ENCODE measurements at places on chromosomes 6 and 20. TPM values are rescaled to one million over a fixed set of nuclear protein-coding genes. Genes with fewer than 3 reads are reported as not detected.

ISM1 gene
- 0.12 TPM for polyA plus RNA-seq

ACAT2 gene
- 16.0 TPM for polyA plus RNA-seq

OSTM1 gene
- 20.1 TPM for polyA plus RNA-seq

STAU1 gene
- polyA plus RNA-seq: 49.3 TPM

NHSL1 gene
- polyA plus RNA-seq: 3.3 TPM

BAG2 gene
- polyA plus RNA-seq: 11.2 TPM

SUPT3H gene
- 9.2 TPM for polyA plus RNA-seq

GRCh38 chr6:11330413-11330760, 97.9 kb upstream of the NEDD9 start:
- DNase-seq: no peak

- DNase-seq: no peak
These were observed 78.6 kb upstream of the AKAP12 start for GRCh38 chr6:151160929-151161757.

DNA sequence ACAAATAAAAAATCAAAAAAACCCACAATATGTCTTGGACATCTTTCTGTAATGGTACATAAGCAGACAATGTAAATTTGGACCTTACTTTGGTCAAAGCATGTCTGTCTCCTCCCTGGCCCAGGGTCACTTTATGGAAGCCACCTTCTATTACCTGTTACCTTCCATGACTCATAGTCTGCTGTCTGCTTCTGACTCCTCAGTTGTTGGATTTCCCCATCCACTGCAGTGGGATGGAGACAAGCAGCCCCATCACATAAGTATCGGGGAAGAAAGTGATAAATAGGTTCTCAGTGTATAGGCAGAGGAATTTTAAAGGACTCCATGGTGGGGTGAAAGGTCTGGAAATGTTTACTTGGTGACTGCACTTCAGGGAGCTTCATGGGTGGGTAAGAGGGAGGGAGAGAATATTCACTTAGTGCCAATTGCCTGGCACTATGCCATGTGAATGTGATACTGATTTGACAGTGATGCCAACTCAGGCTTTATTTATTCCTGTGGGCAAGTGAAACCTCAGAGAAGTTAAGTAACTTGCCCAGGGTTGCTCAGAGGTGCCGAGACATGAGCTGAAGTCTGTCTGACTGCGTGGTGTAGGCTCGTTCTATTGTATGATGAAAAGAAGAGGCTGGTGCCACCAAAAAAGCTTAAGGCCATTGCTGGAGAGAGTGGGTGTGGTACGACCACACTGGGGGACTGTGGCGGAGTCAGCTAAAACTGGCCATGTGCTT, 175.6 kb upstream of the RNF24 start:
- DNase-seq: no peak

- no peak for DNase-seq
These were observed 337.0 kb downstream of the CDH26 start for GRCh38 chr20:60295214-60295613.

- DNase-seq: no peak
These were observed 29.9 kb downstream of the SEL1L2 start for GRCh38 chr20:13960525-13960924.

DNA sequence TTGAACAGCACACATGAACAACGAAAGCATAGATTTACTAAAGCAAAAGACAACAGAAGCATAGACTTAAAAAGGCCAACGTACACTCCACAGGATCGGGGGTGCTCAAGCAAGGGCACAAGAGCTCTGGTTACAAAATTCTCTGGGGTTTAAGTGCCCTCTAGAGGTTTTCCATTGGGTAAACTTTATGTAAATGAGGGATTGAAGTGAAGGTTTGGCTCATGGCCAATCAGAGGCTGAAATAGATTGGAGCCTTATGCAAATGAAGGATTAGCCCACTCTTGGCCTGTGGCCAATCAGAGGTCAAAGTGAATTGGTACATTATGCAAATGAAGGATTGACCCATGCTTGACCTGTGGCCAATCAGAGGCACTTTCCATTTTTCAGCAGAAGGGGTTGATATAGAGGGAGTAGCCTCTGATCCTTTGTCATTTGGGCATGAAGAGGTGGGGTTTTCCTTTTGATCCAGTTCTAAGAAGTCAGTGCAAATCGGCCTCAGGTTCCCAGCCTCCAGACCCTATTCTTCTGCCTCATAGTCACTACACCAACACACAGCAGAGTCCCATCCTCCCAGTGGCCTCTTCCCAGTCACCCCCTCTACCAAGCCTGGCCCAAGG, 244.9 kb downstream of the THBS2 start:
- no peak for DNase-seq

DNA sequence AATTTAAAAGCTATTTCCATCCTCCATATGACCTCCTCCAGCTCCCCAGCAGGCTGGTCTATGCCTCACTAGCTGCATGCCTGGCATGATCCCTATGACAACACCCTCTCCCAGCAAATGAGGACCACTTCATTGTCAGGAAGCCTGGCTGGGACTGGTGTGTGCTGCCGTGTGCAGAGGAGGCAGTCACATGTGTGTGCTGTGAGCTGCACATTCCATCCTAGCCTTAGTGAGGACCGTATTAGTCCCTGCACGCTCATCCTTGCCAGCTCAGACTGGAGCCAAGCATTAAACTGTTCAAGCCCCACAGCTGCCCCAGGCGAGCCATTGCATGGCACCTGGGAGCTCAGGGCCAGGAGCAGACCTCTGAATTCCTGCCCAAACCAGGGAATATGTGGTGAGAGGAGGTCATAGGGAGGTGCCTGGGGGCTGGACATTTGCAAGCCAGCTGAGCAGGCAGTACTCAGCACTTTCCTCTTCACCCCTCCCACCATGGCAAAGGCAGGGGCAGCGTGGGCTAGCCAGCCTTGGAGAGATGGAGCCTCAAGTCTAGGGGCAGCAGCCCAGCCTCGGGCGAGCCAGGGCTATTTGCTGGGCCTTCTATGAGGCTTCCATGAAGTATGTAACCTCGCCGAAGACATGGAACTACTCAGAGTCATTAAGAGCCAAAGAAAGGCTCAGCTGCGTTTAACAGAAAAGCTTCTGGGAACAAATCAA, 8.7 kb upstream of the CCN5 start:
- no peak for DNase-seq

GRCh38 chr20:44780226-44780625, 30.1 kb downstream of the RIMS4 start:
- no peak for DNase-seq

DNA sequence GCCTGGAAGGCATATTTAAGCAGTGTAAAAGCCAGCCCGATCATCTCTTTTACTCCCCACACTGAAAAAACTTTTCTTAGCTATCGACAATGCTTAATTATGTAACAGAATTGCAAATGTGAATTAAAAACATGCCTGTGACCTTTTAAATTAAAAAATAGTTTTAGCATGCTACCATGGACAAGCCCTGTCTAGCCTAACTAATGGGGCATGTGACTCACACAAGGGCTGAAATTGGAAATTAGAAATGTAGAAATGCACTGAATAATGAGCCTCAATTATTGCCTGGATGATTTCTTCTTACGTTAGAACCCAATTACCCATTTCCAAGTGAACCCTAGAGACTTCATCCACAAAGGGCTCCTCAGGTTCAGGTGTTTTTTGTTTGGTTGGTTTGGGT, 82.7 kb downstream of the SIM1 start:
- no peak for DNase-seq

GRCh38 chr20:57714409-57715267, 4.8 kb upstream of the PMEPA1 start:
- no peak for DNase-seq

GRCh38 chr20:47950124-47950912, 165.0 kb upstream of the SULF2 start:
- DNase-seq: no peak

DNA sequence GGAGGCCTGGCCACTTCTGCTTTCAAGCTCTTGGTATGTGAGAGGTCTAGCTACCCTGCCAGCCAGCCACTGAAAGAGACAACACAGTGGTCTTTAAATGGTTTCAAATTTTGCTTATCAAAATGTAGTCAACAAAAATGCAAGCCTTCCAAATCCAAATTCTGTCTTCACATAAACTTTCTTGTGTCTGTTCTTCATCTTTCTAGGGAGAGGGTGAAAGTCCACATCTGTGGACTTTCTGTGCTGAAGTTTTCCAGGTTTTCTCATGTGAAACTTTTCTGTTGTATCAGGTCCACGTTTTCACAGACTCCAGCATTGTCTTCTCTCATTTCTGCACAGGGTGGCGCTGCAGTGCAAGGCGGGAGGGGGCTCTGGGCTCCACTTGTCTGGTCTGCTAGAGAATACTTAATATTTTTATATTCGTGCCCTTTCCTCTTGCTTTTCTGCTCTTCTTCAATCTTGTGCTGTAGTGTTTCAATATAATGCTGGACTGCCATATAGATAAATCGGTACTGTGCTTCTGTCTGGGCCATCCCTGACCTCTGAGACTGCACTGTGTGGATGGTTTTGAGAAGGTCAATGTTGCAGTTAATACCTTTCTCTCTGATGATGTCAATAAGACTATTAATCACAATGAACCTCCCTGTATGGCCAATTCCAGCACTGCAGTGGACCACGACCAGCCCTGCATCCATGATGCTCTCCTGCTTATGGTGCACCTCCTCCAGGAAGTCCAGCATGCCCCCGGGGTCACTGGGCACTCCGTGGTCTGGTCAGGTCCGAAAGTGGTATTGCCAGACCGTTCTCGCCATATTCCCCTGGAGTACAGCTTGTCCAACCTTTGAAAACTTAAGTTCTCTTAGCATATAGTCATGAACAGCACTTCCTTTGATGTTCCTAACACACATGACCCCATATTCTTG, 161.6 kb upstream of the TNFAIP3 start:
- no peak for DNase-seq

DNA sequence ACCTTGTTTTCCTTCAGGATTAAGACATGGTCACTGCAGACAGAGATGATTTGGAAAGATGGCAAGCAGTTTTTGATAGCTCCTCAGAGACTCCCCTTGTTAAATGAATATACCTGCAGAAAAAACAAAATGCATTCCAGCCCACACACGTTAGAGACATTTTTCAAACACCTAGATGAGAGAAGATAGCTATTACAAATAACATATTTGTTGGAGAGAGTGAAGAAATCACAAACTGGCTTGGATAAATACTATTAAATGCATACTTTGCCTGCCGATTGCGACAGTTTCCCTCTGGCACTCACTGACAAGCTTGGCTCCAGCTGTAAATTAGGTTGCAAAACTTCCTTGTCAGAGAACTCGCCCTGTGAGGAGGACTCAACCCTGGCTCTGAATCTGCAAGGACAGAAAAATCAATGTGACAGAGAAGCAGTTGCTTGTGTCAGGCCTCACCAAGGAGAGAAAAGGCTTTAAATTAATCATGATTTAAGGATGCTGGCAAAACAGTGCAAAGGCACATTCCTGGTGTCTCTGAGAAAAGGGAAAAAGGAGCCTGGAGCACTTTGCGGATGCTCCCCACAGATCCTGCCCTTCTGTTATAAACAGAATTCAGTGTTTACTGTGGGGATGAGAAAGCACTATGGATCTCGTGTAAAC, 423.7 kb upstream of the MARCKS start:
- peak; percentile 81 for DNase-seq

DNA sequence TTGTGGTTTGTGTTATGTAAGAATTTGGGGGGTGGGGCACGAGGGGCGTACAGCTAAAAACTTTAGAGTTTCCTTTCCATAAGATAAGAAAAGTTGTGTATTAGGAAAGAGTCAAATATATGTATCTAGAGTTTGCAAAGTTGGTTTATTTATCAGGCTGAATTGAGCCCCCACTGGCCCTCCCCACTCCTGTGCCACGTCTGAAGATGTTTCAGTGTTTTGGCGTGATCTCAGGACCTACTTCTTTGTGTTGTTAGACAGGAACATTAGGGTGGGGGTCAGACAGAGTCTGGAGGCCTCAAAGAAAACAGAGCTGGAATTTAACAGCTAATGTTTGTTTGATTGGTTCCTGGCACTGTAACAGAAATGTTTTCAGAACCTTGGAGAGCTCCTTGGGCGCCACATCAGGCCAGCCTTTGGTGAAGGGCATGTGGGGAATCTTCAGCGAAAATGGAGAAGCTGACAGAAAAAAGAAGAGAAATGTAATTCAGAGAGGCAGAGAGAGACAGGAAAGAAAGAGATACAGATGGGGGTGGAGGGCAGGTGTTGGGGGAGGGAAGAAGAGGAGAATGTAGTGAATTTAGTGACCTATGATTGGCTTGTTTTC, 674 bp downstream of the NRSN1 start:
- DNase-seq: no peak

- DNase-seq: no peak
These were observed 20.5 kb downstream of the THBS2 start for GRCh38 chr6:169233181-169233580.

All from BJ (cell line).